ENCODE measurements at places on chromosomes 13 and 19.
A peak's percentile ranks its signal among the peaks of the same experiment; 100 is the strongest.

DNA sequence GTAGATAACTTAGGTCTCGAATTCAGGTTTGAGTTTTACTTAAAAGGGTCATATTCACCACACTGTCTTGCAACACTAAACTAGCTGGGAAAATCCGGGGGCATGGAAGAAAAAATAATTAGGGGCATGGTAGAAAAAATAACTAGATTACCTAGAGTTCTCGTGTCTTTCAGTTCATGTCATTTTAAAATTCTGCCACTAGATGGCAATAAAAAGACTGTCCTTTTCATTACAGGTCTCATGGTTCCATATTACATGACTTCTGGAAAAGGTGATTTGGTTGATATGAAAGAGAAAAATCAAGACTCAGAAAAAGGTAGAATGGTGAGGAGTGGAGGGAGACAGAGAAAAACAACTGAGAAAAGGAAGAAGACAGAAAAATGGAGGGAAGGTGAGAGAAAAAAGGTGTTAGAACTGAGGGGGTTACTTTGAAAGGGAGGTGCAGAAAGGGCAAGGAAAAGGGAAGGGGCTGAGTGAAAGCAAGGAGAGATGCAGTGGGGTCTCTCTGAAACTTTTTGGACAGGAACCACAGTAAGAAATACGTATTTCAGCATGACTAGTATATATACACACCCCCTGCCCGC, 299.0 kb downstream of the KLF12 start:
- no peak for DNase-seq

GRCh38 chr13:97286317-97287046, 64.3 kb downstream of the MBNL2 start:
- no peak for DNase-seq

DNA sequence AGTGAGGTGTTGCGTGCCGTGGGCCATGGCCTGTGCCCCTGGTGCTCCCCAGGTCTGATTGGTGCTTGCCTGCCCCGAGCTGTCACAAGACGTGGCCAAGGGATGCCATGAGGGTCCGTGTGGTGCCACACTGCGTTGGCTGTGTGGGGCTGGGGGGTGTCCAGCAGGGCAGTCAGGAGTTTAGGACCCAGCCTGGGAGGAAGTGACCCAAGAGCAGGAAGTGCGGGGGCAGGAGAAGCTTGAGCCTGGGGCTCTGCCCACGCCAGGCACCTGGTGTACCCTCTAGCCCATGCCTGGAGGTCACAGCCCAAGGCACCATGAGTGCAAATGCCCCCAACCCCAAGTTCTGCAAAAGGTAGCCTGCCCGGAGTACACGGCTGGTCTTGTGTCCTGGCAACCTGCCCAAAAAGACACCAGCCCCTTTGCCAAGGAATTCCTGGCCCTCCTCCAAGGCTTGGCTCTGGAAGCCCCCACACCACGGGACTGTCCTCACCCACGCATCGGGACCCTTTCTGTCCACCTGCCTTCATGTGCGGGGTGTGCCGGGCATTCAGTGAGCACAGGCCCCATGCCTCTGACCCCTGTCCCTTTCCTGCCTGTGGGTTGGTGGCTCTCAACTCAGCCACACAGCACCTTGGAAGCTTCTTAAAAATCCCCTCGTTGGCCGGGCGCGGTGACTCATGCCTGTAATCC, 24.9 kb downstream of the MPND start:
- DNase-seq, result no peak

DNA sequence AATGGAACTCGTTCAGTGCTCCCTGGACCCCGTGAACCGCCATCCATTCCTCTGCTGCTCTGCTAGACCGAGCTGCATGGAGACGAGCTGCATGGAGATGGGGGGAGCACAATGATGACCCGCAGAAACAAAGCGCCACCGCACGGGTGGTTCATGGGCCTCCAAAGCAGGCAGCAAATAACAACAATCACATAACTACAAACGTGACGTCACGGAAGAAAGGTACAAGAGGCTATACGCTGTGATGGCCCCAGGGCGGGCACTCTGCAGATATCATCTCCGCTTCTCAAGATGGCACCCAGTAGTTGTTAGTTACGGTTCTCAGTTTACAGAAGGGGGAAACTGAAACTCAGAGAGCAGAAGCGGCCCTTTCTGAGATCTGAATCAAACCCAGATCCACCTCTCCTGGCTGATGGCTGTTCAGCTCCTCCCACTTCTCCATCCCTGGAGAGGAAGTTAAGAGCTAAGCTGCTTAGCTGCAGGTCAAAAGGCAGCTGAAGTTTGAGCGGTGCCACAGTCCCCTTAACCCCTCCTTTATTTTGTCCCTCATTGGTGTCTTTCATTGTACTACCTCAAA, 1.7 kb downstream of the ATP13A1 start:
- DNase-seq, result peak; percentile 70

DNA sequence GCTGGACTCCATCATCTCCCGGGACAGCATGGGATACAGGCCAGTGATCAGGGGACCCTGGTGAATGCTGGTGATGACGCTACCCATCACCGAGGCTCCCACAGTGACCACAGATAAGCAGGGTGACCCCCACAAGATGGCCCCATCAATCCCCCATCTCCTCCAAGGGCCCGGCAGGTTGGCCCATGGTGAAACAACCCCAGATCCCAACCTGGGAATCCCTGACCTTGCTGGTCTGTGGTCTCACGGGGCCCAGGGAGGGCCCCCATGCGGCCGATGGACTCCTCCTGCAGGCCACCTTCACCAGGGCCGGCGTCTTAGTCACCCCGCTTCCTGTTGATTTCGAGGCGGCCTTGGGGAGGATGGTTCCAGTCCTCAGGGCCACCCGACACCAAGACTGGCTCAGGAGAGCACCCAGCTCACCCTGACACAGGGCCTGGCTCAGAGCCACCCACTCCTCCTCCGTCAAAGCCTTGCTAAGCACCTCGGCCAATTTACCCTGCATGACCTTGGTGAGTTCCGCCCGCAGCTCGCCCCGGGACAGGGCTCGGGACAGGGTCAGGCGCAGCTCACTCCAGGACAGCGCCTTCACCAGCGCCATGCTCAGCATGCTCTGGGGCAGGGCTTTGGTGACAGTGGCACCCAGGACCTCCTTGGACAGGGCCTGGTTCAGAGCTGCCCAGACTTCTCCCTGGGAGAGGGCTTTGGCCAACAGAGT, 10.0 kb downstream of the IQCN start:
- DNase-seq, result no peak

DNA sequence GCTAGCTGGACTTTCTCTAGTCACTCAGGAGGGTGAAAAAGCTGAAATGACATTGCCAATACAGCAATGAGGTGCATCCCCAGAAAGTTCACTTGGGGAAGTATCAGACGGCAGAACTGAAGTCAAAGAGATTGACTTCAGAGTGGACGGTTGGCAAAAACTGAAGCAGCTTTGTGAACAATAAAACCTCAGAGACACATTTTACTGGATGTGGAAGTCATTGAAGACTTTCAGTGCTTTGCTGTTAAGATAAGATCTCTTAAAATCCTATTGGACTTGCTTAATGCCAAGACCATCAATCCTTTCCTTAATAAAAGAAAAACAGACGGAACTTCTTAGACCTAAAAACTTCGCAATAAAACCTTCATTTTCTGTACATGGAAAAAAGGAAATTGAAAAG, 103.7 kb downstream of the ABCC4 start:
- no peak for DNase-seq

GRCh38 chr13:91292630-91293221, 54.8 kb upstream of the MIR17HG start:
- DNase-seq, result no peak

- no peak for DNase-seq
These were observed 320.8 kb downstream of the PCDH20 start for GRCh38 chr13:61094865-61095264.

DNA sequence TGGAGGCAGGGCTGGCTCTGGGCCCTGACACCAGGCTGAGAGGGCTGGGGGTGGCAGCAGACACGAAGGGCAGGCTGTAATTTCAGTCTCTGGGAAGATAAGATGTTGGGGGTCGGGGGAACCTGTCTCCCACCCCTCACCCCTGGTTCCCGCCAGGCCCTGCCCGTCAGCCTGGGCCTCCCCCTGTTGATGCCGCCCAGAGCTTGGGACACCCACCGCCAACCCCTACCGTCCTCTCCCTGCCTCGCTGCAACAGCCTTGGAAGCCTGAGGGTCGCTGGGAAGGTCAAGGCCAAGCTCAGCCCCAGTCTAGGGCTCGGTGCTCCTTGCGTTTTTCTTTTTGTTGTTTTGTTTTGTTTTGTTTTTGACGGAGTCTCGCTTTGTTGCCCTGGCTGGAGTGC, 14.5 kb downstream of the PALM start:
- no peak for DNase-seq

Measured in CD4-positive, alpha-beta T cell treated with Interleukin-4 for 1 hour (primary cell).